ENCODE measurements at places on chromosomes 12 and 14.

DNA sequence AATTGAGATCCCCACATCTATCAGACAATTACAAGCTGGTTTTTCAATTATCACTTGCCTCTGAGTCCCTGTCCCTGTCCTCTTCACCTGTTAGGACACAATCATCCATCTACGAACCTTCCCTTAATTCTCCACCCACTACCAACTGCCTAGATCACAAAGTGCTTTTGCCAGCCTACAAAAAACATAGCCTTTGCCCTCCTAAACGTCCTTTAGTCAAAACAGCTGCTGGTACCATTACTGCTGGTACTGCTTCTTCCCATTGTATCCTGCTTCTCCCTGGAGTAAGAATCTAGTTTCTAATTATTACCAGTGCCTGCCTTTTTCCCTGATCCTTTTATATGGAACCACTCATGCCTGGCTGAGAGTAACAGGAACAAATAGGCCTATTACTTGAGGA, 82.1 kb downstream of the CPNE8 start:
- H3K27me3 ChIP-seq = no peaks in the 10 kb centered on the region
- H3K4me3 ChIP-seq = no peak overlapping the region
- no peak overlapping the region for H3K27ac ChIP-seq
- no peak for DNase-seq
- no peaks in the 10 kb centered on the region for H3K4me1 ChIP-seq

GRCh38 chr12:116431677-116432300, 127.4 kb upstream of the MAP1LC3B2 start:
- H3K27ac ChIP-seq = no peak overlapping the region
- no peaks in the 10 kb centered on the region for H3K4me1 ChIP-seq
- DNase-seq = no peak
- no peak overlapping the region for H3K4me3 ChIP-seq
- H3K36me3 ChIP-seq = no peaks in the 10 kb centered on the region
- peaks cover 10% of the 10 kb centered on the region for H3K27me3 ChIP-seq

DNA sequence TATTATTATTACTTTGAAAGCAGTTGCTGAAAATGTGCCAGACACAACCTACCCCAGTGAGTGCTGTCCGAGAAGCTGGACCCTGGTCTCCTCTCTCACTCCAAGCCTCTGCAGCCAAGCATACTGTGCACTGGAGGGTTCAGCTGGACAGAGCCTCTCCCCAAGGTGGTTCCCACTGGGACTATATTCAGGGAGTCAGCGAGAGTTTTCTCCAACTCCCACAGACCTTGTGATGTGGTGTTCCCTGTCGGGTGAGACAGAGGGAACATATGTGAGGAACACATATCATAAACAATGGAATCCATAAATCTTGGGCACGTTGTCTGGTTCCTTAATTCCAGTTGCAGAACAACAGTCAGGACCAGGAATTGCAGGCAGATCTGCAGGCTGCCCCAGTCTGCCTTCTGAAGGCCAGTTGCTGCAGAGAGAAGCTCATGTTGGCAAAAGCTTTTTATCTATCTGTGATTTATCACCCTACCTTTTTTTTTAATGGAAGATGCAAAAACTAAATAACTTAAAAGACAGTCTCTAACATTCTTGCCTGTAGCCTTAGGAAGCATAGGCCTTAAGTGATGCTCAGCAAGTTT, 619.8 kb upstream of the TBX3 start:
- no peaks in the 10 kb centered on the region for H3K27me3 ChIP-seq
- no peaks in the 10 kb centered on the region for H3K4me1 ChIP-seq
- H3K27ac ChIP-seq = no peak overlapping the region
- H3K4me3 ChIP-seq = no peak overlapping the region

DNA sequence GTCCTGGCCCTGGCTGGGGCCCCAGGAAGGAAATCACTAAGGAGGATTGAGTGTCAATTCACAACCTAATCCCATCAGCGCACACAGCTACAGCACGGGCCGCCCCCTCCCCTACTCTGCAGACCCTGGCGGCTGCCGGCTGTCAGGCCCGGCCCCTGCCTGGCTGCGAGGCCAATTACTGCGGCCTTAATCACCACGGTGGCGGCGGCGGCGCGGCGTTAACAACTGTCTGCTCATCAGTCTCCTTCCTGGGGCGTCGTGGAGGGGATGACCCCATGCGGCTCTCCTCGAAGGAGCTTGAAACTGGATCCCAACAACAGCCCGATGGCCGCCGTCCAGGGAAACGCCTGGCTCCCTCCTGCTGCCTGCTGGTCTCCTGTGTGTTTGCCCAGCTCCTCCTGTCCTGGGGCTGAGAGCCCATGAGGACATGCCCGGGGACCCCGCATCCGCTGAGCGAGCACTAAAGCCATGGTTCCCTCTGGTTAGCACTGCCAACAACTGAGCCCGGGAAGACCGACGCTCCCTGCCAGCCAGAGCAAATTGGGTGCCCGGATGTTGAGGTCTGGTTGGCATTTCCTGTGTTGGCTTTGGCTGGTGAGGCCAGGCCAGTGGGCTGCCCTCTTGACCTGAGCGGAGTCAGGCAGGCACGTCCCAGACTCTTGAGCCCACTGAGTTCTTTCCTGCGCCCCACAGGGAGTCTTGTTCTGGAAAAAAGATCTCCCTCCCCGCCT, 21.8 kb upstream of the EIF2B2 start:
- no peak overlapping the region for H3K4me3 ChIP-seq
- no peak for DNase-seq
- no peaks in the 10 kb centered on the region for H3K4me1 ChIP-seq
- H3K36me3 ChIP-seq = no peaks in the 10 kb centered on the region
- H3K27me3 ChIP-seq = no peaks in the 10 kb centered on the region

Measured in effector memory CD8-positive, alpha-beta T cell (primary cell).